Thymus (tissue), 14 donors: ENCODE measurements at places on chromosomes 5 and 9. TPM values are rescaled to one million over a fixed set of nuclear protein-coding genes. Genes with fewer than 3 reads are reported as not detected.

The FSTL4 gene
- 0.99 TPM for total RNA-seq

The ZBTB26 gene
- 6.7 TPM for total RNA-seq

The FRMPD1 gene
- total RNA-seq = 0.14 TPM

The DDX4 gene
- total RNA-seq = 0.57 TPM

The ENHO gene
- 0.47 TPM for total RNA-seq

The CD180 gene
- 1.3 TPM for total RNA-seq

The MTX3 gene
- total RNA-seq = 6.2 TPM
